ENCODE measurements at places on chromosomes 4 and X. TPM values are rescaled to one million over a fixed set of nuclear protein-coding genes. Genes with fewer than 3 reads are reported as not detected.

- DNase-seq = no peak
These were observed 5.6 kb downstream of the MSANTD1 start for GRCh38 chr4:3254302-3255131.

DNA sequence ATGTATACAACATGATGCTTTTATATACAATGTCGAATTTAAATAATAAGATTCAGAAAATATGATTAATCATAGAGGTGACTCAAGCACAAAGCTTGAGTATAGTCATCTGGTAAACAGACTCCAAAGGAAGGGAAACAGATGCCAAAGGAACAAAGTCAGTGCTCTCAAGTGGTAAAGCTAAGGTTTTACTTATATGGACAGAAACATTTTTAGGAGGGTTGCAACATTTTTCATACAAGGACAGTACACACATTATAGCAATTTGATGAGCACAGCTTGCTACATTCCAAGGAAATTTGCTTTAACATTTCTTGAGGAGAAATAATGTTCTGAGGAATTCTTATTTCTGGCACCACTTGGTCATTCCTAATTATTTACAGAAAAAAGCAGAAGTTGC, 333.4 kb upstream of the AADAT start:
- no peak for DNase-seq

DNA sequence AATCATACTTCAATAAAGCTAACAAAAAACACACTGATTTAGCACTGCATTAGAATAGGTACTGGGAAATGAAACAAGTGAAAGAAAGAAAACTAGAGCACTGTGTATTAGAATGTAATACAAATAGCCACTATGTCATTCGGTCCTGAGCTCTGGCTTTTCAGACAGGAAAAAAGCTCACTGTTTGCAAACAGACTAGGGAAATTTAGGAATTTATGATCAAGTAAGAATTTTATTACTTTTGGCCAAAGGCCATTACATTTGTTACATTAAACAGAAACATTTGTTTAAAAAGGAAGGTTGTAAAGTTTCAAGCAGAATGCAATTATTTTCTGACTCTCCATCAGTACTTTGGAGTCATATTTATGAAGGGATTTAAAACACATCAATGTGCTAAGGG, 68.7 kb downstream of the KLHL8 start:
- DNase-seq = no peak

DNA sequence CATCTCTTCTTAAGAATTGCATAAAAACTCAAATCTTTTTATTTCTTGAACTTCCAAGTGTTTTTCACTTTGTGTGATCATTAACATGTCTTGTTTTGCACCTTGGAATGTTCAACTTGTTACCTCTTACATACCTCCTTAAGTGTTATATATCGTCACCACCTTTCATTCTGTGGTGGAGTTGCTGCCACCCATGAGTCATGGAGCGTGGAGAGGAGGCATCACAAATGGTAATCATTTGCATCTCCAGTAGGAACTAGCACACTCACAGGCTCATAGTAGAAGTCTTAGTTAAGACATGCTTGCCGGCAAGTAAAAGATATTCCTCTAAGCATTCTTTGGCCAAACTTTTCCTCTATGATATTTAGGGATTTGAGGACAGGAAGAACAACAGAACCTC, 67.0 kb upstream of the VCX start:
- no peak for DNase-seq

GRCh38 chr4:145824463-145824862, 114.2 kb downstream of the ZNF827 start:
- DNase-seq = no peak

DNA sequence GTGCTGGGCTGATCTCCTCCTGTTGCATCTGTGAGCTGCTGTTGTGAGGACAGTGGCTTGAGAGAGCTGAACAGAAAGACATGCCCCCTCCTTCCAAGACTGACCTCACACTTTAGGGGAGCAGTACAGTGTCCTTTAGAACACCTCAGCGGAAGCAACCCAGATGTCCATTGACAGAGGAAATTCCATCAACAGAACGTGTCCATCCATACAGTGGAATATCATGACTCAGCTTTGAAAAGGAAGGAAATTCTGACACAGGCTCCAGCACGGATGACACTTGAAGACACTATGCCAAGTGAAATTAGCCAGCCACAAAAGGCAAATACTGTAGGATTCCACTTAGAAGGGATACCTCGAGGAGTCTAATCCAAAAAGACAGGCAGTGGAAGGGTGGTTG, 103.5 kb downstream of the GPR143 start:
- peak; percentile 13 for DNase-seq

- DNase-seq = no peak
These were observed 1.5 kb upstream of the GPR78 start for GRCh38 chr4:8578717-8579116.

- no peak for DNase-seq
These were observed 146.2 kb downstream of the NPNT start for GRCh38 chr4:106041294-106042002.

DNA sequence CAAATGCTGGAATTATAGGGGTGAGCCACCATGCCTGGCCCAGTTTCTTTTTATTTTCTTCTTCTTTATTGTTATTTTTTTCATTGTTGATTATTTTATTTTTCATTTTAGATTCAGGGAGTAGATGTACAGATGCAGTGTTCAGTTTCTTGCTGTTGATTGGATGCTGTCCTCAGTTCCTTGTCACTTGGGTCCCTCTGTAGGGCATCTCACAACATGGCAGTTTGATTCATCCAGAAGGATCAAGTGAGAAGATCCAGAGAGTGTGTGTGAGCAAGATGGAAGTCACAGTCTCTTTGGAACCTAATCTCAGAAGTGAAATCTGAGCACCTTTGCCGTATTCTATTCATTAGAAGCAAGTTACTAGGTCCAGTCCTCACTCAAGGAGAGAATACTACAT, 20.9 kb downstream of the HMGB3 start:
- no peak for DNase-seq

DNA sequence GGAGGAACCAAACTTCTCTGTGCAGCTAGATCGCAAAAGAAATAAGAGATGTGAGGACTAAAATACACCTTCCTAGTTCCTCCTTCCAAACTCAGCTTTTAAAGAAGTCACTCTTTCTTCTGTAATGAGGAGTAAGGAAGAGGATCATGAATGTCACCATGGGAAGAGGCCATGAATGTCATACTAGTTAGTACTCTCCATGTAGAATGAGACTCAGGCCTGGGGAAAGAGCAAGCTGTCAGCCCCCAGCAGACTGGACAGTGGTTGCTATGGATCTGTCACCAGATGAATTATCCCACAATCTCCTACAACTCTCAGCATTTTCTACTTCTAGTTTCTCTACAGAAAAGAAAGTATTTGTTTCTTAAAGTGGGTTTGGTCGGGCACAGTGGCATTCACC, 57.1 kb upstream of the PRDM8 start:
- DNase-seq = no peak

Gene GAGE13
- total RNA-seq = not detected

Gene FAM241A
- total RNA-seq = 0.90 TPM

Gene PNMA6F
- total RNA-seq = not detected
